ENCODE measurements at places on chromosomes 11 and 22.

DNA sequence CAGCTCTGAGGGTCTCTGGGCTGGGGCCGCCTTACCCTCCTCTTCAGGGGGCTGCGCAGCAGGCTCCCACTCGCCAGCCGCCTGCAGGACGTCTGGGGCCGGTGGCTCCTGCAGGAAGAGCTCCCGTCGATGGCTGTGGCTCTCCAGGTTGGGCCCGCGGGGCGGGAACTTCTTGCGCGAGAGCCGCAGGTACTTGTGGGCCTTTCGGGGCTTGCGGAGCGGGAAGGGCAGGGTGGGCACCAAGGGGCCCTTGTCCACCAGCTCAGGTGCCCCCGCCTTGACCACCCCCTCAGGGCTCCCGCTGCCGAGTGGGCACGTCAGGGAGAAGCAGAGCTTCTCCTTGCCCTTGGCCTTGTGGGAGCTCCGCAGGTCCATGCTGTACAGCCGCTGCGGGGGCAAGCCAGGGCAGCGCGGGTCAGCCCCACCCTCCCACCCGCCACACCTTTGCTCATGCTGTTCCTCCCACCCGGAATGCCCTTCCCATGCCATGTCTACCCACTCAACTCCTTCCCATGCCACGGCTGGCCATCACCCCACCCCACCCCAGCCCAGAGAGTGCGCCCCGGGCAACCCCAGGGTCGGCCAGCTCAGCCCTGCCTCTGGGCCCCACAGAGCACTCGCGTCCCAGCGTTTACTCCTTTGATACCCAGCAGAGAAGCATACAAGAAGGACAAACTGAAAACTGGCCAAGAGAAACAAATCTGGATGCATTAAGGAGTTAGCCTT, 18.0 kb downstream of the CBX7 start:
- no peak for DNase-seq

GRCh38 chr11:119727523-119728151, 1.4 kb downstream of the NECTIN1 start:
- no peak for DNase-seq

GRCh38 chr22:25482868-25483639, 81.4 kb upstream of the GRK3 start:
- DNase-seq = no peak

DNA sequence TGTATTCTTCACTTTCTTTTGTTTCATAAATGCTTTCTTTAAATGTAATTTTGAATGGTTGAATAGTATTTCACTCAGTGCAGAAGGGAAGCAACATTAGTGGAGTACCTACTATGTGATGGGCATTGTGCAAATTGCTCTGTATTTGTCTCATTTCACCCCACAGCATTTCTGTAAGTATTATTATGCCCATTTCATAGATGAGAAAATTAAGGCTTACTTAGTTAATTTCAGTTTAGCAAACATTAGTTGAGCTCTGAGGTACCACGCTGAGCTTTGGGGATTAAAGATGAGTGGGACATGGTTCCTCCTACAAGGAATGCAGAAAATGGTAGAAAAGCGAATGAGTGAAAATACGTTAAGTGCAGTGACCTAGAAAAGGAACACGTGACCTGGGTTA, 58.1 kb downstream of the SWAP70 start:
- DNase-seq = no peak

DNA sequence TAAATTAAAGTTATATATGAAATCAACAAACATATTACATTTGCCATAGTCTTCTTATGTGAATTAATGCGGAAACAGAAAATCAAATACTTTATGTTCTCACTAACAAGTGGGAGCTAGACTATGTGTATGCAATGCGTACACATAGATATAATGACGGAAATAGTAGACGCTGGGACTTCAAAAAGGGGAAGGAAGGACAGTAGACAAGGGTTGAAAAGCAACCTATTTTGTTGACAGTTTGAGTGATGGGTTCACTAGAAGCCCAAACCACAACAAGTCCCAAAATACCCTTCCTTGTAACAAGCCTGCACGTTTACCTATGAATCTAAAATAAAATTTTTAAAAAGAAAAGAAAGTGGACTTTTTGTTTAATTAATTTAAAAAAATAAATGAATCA, 430.8 kb upstream of the CNTN5 start:
- DNase-seq = no peak

GRCh38 chr11:112016088-112016764, 9.0 kb upstream of the DLAT start:
- peak; percentile 61 for DNase-seq

DNA sequence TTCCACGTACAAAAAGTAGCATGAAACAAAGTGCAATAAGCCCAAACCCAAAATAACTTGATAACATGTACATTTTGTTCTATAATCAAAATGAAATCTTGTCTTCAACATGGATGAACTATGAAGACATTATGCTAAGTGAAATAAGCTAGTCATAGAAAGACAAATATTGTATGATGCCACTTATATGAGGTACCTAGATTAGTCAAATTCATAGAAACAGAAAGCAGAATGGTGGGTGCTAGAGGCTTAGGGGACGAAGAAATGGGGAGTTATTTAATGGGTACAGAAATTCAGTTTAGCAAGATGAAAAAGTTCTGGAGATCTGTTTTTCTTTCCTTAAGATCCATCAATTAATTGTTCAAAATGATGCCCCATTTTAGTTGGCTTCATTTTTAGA, 7.5 kb downstream of the PGM2L1 start:
- DNase-seq = no peak

DNA sequence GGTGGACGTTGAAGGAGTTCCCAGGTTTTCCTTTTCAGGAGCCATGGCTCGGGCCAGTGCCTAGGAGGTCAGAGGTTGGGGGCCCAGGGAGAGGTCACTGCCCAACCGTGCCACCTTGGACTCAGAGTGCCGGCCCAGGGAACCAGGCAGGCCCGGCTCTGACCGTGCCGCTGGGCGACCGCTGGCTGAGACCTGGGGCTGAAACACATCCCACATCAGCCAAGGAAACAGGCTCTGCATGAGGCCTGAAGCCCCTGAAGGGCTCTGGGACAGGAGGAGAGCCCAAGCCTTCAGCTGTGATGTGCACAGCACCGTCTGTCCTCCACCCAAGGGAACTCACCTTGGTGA, 21.9 kb upstream of the RTN4R start:
- DNase-seq = no peak

DNA sequence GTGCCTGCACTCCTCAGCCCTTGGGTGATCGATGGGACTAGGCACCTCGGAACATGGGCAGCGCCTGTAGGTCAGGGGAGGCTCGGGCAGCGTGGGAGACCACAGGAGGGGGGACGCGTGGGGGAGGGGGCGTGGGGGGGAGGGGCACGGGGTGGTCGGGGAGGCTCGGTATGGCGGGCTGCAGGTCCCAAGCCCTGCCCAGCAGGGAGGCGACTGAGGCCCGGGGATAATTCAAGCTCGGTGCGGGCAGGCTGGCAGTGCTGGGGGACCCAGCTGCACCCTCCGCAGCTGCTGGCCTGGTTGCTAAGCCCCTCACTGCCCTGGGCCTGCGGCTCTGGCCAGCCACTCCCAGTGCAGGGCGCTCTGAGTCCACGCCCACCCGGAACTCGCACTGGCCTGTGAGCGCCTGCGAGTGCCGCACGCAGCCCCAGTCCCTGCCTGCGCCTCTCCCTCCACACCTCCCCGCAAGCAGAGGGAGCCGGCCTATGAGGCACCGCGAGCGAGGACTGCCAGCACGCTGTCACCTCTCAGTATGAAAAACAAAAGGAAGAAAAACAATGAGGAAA, 1698.3 kb upstream of the RAG2 start:
- DNase-seq = no peak

- DNase-seq = no peak
These were observed 16.8 kb downstream of the CD5 start for GRCh38 chr11:61119055-61119454.

- no peak for DNase-seq
These were observed 2.2 kb downstream of the PIDD1 start for GRCh38 chr11:802693-803466.

- DNase-seq = no peak
These were observed 737 bp downstream of the PPP2R1B start for GRCh38 chr11:111765320-111765983.

GRCh38 chr22:44775862-44776261, 23.5 kb downstream of the ARHGAP8 start:
- DNase-seq = no peak

DNA sequence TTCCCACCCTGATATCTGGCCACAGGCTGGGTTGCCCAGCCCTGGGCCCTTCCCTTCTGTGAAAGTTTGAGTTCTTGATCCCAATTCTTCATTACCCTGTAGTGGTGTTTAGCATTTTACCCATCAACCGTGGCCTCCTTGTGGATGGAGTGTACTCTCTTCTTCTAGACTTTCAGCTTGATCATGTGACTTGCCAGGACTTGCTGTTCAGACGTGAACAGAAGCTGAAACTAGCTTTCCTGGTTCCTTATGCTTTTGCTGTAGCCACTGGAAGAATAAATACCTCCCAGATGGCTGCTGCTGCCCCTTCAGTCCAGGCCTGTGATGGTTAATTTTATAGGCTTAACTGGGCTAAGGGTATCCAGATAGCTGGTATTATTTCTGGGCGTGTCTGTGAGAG, 32.7 kb upstream of the DAGLA start:
- DNase-seq = no peak

- DNase-seq = no peak
These were observed 67.1 kb downstream of the MYEOV start for GRCh38 chr11:69361048-69361447.

DNA sequence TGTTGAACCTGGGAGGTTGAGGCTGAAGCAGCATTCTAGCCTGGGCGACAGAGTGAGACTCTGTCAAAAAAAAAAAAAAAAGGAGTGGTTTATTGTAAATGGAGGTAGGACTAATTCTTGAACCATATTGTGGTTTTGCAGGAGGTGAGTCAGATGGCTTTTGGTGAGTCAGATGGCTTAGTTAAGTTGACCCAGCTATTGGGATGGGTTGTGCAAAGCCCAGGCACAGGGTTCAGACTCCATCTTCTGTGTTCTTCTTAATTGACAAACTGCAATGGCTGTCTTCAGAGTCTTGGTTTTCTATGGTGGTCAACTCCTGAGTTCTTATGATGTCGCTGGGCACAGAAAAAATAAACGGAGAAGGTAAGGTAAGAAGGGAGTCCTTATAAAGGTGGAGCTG, 182.7 kb downstream of the ADAMTS15 start:
- DNase-seq = peak; percentile 94

DNA sequence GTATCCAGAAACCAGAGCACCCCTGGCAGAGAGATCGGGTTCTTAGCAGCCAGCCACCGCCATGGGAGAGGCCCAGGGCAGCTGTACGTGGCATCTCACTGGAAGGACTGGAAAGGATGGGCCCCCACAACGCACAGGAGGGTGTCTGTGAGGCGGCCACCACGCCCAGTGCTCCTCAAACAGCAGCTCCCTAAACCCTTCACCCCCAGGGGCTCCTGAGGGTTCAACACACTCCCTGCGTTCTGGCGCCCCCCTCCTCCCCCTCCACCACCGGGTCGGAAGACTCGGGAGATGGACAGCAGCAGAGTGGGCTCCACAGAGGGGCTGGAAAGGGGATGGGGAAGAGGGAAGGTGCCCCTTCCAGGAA, 1.1 kb downstream of the MAPK12 start:
- no peak for DNase-seq

GRCh38 chr22:47796128-47796908, 1033.9 kb downstream of the TBC1D22A start:
- no peak for DNase-seq

- no peak for DNase-seq
These were observed 5.4 kb downstream of the NAV2 start for GRCh38 chr11:19718051-19718450.

- DNase-seq = peak; percentile 70
These were observed 856.4 kb upstream of the LRRC4C start for GRCh38 chr11:42315846-42316245.

- DNase-seq = no peak
These were observed 96.7 kb downstream of the RPS6KA4 start for GRCh38 chr11:64455456-64456261.

DNA sequence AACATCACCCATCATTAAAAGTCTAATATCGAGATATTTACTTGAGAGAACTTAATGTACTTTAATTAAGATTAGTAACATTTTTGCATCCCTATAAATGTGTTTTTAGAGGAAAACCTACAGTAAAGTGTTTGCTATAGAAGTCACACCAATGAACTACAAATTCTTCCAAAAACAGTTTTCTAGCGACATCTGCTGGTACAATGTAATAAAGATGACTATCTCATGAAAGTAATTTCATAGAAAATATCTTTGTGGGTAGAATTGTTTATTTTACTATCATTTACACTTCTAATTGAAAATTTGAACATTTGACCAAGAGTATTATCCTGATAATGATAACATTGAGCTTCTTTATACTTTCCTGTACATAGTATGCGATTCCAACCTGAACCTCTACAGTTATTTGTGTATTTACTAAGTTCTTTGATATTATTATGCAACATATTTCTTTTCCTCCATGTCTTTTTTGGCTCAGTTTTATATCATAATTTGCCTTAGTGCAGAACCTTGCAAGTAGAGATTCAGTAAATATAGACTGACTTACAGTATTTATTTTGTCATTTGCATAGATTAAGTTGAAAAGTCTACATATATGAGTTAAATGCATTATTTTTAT, 252.7 kb downstream of the TMEM135 start:
- DNase-seq = peak; percentile 65

- DNase-seq = no peak
These were observed 32.1 kb downstream of the ATXN10 start for GRCh38 chr22:45703758-45704157.

GRCh38 chr11:69293819-69294505, at the start of gene MYEOV:
Gene MYEOV, plus strand, starts transcription at chr11:69294155. Its CDS starts 1,200 bp downstream, at chr11:69295355.
- no peak for DNase-seq

- no peak for DNase-seq
These were observed 25.2 kb upstream of the KCNJ11 start for GRCh38 chr11:17413414-17414316.

GRCh38 chr11:33652930-33653329, 47.7 kb downstream of the C11orf91 start:
- no peak for DNase-seq

DNA sequence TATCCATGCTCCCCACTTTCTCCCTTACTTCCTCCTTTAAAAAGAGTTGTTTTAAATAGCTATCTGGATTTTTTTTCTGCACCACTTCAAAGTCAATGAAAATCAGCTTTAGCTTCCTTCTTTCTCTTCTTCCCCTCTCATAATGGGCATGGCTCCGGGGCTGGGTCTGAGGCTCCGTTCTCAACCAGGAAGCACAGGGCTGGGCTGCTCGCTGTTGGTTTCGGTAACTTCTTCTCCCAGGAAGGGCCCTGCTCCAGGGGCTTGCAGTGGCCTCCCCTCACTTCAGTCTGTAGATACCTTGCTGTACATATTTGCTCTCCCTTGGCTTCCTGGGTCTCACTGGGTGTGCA, 23.8 kb downstream of the MICAL2 start:
- no peak for DNase-seq

- no peak for DNase-seq
These were observed 35.6 kb downstream of the TMEM123 start for GRCh38 chr11:102416976-102417375.

DNA sequence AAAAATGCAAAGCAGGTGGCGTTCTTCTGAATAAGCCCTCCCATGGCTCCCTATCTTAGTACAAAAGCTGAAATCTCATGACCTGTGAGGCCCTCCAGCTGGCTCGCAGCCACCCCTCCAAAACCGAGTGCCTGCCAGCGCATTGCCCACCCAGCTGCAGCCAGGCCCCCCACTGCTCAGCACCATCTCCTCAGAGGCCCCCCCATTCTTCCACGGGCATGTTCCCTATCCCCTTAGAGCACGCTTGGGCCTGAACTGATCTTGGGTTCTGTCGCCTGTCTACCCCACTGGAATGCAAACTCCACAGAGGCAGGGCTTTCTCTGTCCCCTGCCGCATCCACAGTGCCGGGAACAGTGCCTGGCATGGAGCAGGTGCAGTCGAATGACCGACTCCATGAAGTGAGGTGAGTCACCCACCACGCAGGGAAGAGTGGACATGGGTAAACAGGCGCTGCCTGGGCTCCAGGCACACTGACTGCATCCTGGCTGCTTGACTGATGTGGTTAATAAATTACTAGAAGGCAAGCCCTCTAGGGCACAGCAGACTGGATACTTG, 11.3 kb upstream of the EFCAB6 start:
- DNase-seq = no peak

Data from fibroblast of upper back skin (primary cell).